ENCODE measurements at places on chromosomes 7 and 10. TPM values are rescaled to one million over a fixed set of nuclear protein-coding genes. Genes with fewer than 3 reads are reported as not detected.

The PON1 gene
- total RNA-seq: not detected

The FANK1 gene
- total RNA-seq: not detected

The TAS2R41 gene
- not detected for total RNA-seq

The SLC26A5 gene
- not detected for total RNA-seq

The TRIM56 gene
- total RNA-seq: 110 TPM

The OR6B1 gene
- not detected for total RNA-seq

The OAT gene
- 18.7 TPM for total RNA-seq

The ARHGAP22 gene
- not detected for total RNA-seq

The PKD2L1 gene
- not detected for total RNA-seq

The OR2A1 gene
- not detected for total RNA-seq

DNA sequence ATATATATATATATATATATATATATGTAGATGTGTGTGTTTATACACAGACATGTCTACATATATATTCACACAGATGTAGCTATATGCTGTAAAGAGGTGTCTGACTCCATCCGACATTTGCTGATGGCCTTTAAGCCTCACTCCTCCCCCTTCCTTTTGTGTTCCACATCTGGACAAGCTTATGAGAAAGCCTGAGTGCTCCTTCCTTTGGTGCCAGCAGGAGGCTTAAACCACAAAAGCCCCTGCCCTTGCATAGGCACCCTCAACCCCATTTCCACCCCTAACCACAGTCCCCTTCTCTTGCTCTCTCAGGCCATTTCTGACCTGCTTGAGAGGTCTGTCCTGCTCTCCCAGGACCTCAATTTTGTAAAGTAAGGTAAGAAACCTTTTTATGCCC lies 98.7 kb downstream of the SVOPL start:
- peaks cover 7% of the 10 kb centered on the region for H3K4me1 ChIP-seq
- peaks cover 3% of the 10 kb centered on the region for H3K36me3 ChIP-seq
- peaks cover 4% of the 10 kb centered on the region for H3K27me3 ChIP-seq
- H3K4me3 ChIP-seq: no peak overlapping the region
- DNase-seq: no peak
- H3K27ac ChIP-seq: no peak overlapping the region

DNA sequence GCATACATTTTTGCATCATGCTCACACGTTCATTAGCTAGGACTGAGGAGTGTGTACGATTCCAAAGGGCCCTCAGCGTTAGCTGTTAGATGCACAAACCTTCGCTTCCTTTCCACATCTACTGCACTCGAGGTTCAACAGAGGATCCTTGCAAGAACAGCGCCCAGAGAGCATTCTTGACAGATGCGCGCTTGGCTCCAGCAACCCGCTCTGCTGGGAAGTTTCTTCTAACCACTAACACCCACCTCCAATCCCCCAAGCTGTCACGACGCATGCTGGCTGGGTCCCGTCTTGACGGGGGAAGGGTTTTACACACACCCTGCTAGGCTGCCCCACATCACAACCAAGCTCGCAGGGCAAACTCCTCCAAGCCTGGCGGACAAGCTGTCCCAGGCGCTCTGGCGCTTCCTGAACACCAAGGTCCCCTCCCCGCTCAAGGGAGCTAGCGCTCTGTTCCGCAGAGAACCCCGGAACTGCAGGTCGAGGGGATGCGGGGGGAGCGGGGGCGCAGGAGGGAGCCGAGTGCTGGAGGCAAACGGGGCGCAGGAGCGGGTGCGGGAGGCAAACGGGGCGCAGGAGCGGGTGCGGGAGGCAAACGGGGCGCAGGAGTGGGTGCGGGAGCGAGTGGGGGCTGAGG lies 653 bp upstream of the ADRB1 start:
- peaks cover 79% of the 10 kb centered on the region for H3K27me3 ChIP-seq
- peaks cover 27% of the 10 kb centered on the region for H3K4me1 ChIP-seq
- H3K4me3 ChIP-seq: peak overlapping the region; percentile 70
- H3K36me3 ChIP-seq: peaks cover 5% of the 10 kb centered on the region
- DNase-seq: peak; percentile 53

DNA sequence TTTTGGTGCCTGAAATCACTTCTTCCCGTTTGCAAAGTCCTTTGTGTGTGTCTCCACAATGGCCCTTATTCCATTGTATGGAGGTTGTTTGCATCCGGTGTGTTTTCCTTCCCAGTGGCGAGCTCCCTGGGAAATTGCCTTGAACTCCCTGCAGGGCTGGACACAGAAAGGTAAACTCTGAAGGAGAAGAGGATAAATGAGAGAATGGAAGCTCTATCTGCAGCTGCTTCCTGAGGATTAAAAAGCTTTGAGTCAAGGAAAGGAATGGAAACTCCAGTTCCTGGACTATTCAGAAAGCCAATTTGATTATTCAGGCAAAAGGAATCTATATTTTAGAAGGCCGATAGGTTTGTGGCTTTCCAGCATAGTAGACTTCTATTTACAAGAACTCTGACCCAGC lies 4.4 kb upstream of the GRK5 start:
- peaks cover 24% of the 10 kb centered on the region for H3K4me1 ChIP-seq
- no peak for DNase-seq
- H3K27ac ChIP-seq: no peak overlapping the region
- H3K4me3 ChIP-seq: no peak overlapping the region

DNA sequence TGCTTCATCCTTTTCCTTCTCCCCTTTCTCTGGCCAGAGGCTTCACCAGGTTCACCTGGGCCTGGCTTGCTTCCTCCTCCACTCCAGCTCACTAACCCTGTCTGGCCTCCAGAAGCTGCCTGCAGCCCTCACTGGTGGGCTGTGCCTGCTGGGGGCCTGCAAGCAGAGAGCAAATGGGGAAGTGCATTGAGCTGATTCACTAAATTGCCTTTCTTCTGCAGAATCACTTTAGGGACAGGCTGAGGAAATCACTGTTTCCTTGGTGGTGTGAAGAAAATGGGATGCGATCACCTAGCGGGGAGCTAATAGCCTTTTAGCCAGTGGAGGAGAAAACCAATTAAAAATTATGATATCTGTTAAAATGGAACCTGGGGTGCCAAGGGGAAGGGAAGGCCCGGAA lies 3.0 kb downstream of the RET start:
- peaks cover 15% of the 10 kb centered on the region for H3K4me1 ChIP-seq
- H3K36me3 ChIP-seq: no peaks in the 10 kb centered on the region
- DNase-seq: no peak
- peaks cover 39% of the 10 kb centered on the region for H3K27me3 ChIP-seq

GRCh38 chr7:45610660-45611299 lies 36.6 kb downstream of the ADCY1 start:
- H3K4me3 ChIP-seq: no peak overlapping the region
- H3K27ac ChIP-seq: no peak overlapping the region
- DNase-seq: no peak

DNA sequence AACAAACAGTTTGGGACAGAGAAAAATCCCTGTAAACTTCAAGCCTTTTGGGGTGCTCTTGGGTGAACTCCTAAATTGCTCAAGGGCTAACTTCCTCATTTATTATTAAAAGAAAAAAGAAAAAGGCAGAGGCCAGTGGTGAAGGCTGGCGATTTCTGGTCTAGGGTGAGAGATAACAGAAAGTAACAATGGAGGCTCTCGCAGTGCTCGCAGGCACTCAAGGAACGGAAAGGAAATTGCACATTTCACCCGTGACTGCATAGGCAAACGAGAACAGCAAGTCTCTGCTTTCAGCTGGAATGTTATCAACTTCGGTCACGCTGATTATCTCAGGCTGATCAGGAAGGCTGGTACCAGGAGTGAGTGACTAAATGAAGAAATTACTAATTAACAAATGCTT lies 70.7 kb downstream of the PRKAG2 start:
- no peak for DNase-seq
- H3K4me3 ChIP-seq: no peak overlapping the region
- no peak overlapping the region for H3K27ac ChIP-seq
- H3K27me3 ChIP-seq: peaks cover 2% of the 10 kb centered on the region
- H3K4me1 ChIP-seq: no peaks in the 10 kb centered on the region

GRCh38 chr7:87007038-87007437 lies 52.4 kb downstream of the ELAPOR2 start:
- H3K4me1 ChIP-seq: peaks cover 3% of the 10 kb centered on the region
- H3K27me3 ChIP-seq: peaks cover 7% of the 10 kb centered on the region
- no peak overlapping the region for H3K27ac ChIP-seq
- H3K36me3 ChIP-seq: no peaks in the 10 kb centered on the region

GRCh38 chr7:93175219-93175618 lies 27.0 kb upstream of the SAMD9L start:
- H3K27me3 ChIP-seq: peaks cover 17% of the 10 kb centered on the region
- H3K4me1 ChIP-seq: no peaks in the 10 kb centered on the region
- H3K36me3 ChIP-seq: peaks cover 10% of the 10 kb centered on the region

DNA sequence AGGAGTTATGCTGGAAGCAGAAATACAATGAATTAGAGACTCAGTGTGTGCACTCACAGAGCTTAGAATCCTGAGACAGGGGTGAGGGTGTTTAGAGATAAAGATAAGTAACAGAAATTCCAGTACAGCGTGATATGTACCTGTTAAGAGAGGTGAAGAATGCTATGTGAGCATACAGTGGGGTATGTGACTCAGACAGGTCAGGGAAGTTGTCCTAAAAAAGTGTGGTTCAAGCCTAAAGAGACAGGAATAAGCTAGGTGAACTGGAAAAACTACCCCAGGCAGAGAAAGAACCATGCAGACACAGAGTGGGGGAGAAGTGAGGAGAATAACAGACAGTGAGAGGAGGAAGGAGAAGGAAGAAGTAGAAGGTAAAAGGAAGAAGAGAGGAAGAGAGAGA lies 8.6 kb downstream of the SMIM30 start:
- DNase-seq: no peak
- H3K4me3 ChIP-seq: no peak overlapping the region
- no peak overlapping the region for H3K27ac ChIP-seq

- no peak for DNase-seq
- H3K27me3 ChIP-seq: no peaks in the 10 kb centered on the region
- H3K4me1 ChIP-seq: peaks cover 16% of the 10 kb centered on the region
- no peak overlapping the region for H3K4me3 ChIP-seq
Observed at GRCh38 chr7:128420773-128421172, 11.0 kb upstream of the IMPDH1 start.

- no peak overlapping the region for H3K4me3 ChIP-seq
- H3K27ac ChIP-seq: no peak overlapping the region
- H3K4me1 ChIP-seq: no peaks in the 10 kb centered on the region
- no peak for DNase-seq
- H3K36me3 ChIP-seq: no peaks in the 10 kb centered on the region
Observed at GRCh38 chr7:42342381-42342780, 105.4 kb upstream of the GLI3 start.

- H3K36me3 ChIP-seq: no peaks in the 10 kb centered on the region
- no peak for DNase-seq
- no peak overlapping the region for H3K27ac ChIP-seq
Observed at GRCh38 chr10:71550628-71551027, 153.9 kb downstream of the CDH23 start.

DNA sequence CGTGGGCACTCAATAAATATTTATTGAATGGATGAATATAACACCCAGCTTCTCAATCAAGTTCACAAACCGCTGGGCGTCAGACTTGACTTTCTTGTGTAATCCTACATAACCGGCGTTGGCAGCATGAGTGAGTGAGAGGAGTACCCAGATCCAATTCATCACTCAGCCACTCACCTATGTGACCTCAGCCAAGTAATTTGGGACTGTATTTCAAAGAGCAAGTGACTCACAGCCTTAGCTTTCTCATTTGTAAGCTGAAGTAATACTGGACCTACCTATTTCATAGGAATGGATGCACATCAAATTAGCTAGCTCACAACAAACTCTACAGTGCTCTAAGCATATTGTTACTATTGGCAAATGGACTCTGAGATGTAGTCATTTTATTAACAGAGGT lies 53.8 kb upstream of the FAM204A start:
- peaks cover 8% of the 10 kb centered on the region for H3K27me3 ChIP-seq
- no peak overlapping the region for H3K4me3 ChIP-seq
- H3K36me3 ChIP-seq: no peaks in the 10 kb centered on the region
- peaks cover 4% of the 10 kb centered on the region for H3K4me1 ChIP-seq
- H3K27ac ChIP-seq: no peak overlapping the region

DNA sequence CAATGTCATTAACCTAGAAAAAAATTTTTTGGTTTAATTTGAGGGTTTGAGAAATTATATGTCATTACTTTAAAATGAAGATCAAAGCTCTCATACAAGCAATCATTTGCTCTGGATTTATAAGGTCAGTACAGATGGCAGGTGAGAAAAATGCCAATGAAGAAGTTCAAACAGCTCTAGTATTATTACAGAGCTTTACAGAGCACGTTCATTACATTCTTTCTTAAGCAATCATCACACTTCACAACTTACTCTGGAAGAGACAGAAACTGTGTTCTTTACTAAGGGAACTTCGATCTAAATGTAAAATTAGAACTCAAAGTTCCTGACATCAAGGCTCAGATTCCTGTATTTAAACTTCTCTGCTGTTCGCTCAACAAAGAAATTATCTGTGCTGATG lies 153.4 kb downstream of the ATE1 start:
- no peak overlapping the region for H3K27ac ChIP-seq
- DNase-seq: no peak
- H3K4me1 ChIP-seq: no peaks in the 10 kb centered on the region
- no peaks in the 10 kb centered on the region for H3K27me3 ChIP-seq

- no peak for DNase-seq
- no peak overlapping the region for H3K4me3 ChIP-seq
- no peak overlapping the region for H3K27ac ChIP-seq
- no peaks in the 10 kb centered on the region for H3K4me1 ChIP-seq
- H3K27me3 ChIP-seq: peaks cover 31% of the 10 kb centered on the region
Observed at GRCh38 chr10:11080564-11080984, 62.9 kb downstream of the CELF2 start.

GRCh38 chr7:37028909-37029440 lies 304.7 kb upstream of the AOAH start:
- H3K4me3 ChIP-seq: no peak overlapping the region
- no peak for DNase-seq
- H3K36me3 ChIP-seq: peaks cover 36% of the 10 kb centered on the region
- H3K27me3 ChIP-seq: no peaks in the 10 kb centered on the region

- DNase-seq: peak; percentile 81
- peak overlapping the region; percentile 13 for H3K4me3 ChIP-seq
- H3K4me1 ChIP-seq: peaks cover 76% of the 10 kb centered on the region
Observed at GRCh38 chr7:132437730-132438129, 138.5 kb downstream of the PLXNA4 start.

DNA sequence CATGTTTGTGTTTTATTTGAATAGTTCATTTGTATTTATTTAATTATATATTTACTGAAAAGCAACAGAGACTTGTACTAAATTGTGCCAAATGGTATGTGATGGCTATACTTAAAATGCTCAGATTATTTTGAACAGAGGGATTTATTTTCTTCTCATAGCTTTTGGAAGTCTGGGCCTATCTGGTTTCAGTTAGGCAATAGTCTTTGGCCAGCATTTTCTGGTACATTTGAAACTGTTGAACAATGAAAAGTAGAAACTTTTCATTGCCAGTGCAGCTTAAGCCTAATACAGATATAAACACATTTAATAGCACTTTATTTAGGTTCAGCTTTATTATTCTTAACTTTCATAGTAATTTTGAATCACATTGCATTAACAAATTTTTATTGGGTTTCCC lies 188.0 kb downstream of the TAX1BP1 start:
- no peak overlapping the region for H3K4me3 ChIP-seq
- H3K4me1 ChIP-seq: peaks cover 15% of the 10 kb centered on the region
- H3K27me3 ChIP-seq: no peaks in the 10 kb centered on the region
- no peaks in the 10 kb centered on the region for H3K36me3 ChIP-seq
- H3K27ac ChIP-seq: no peak overlapping the region

GRCh38 chr7:28800150-28800549 lies 158.0 kb downstream of the TRIL start:
- no peaks in the 10 kb centered on the region for H3K4me1 ChIP-seq
- no peak overlapping the region for H3K4me3 ChIP-seq
- no peaks in the 10 kb centered on the region for H3K27me3 ChIP-seq
- no peak for DNase-seq
- no peak overlapping the region for H3K27ac ChIP-seq

Data from activated CD8-positive, alpha-beta memory T cell treated with anti-CD3 and anti-CD28 coated beads, Interleukin-2, amount 10 ng/mL, durations not matched to agents 7 days and 5 days (primary cell).